ENCODE measurements at places on chromosomes 4 and X. TPM values are rescaled to one million over a fixed set of nuclear protein-coding genes. Genes with fewer than 3 reads are reported as not detected.

Gene F8A3
- not detected for total RNA-seq

Gene ZNF732
- total RNA-seq: 5.6 TPM

Gene LDB2
- total RNA-seq: not detected

Gene KCNIP4
- not detected for total RNA-seq

Gene STAG2
- total RNA-seq: 46.6 TPM

Gene CFAP47
- total RNA-seq: not detected

Gene SLIT2
- 22.6 TPM for total RNA-seq

Gene AWAT2
- total RNA-seq: not detected

Gene DCAF8L2
- total RNA-seq: not detected

Gene SPATA4
- 0.10 TPM for total RNA-seq

Gene TIGD4
- 0.18 TPM for total RNA-seq

Gene LPAR4
- not detected for total RNA-seq

Gene FGF13
- total RNA-seq: not detected

Gene MXRA5
- total RNA-seq: 5.5 TPM

Gene PLCXD1
- total RNA-seq: 20.5 TPM

Gene GAB3
- total RNA-seq: 0.14 TPM

Gene FTSJ1
- 160 TPM for total RNA-seq

Gene SMIM10L2A
- 0.03 TPM for total RNA-seq

Gene CPE
- 0.95 TPM for total RNA-seq

Gene UCP1
- total RNA-seq: not detected

Gene CFAP299
- not detected for total RNA-seq

Gene FGFBP1
- total RNA-seq: 1,699 TPM

Gene NWD2
- not detected for total RNA-seq

Gene OPHN1
- 6.4 TPM for total RNA-seq

Gene UCHL1
- total RNA-seq: 7.5 TPM

Gene TREX2
- 0.74 TPM for total RNA-seq

Gene QDPR
- total RNA-seq: 16.9 TPM

Gene SMARCA5
- 53.6 TPM for total RNA-seq

Gene KLKB1
- total RNA-seq: not detected

Gene C1QTNF7
- total RNA-seq: not detected

Gene TMSB4X
- 1,702 TPM for total RNA-seq

Gene ANKRD50
- 17.3 TPM for total RNA-seq

Gene C1GALT1C1
- total RNA-seq: 12.7 TPM

Gene INTS12
- 21.8 TPM for total RNA-seq

Gene ZNF518B
- 27.0 TPM for total RNA-seq

Gene RHOH
- total RNA-seq: not detected

Gene SCD5
- 16.9 TPM for total RNA-seq

Data from foreskin keratinocyte (primary cell).